Activated CD4-positive, alpha-beta memory T cell treated with anti-CD3 and anti-CD28 coated beads, Interleukin-2, amount 10 ng/mL, durations not matched to agents 7 days and 5 days (primary cell): ENCODE measurements at places on chromosomes 11 and 22. TPM values are rescaled to one million over a fixed set of nuclear protein-coding genes. Genes with fewer than 3 reads are reported as not detected.
A peak's percentile ranks its signal among the peaks of the same experiment; 100 is the strongest.

DNA sequence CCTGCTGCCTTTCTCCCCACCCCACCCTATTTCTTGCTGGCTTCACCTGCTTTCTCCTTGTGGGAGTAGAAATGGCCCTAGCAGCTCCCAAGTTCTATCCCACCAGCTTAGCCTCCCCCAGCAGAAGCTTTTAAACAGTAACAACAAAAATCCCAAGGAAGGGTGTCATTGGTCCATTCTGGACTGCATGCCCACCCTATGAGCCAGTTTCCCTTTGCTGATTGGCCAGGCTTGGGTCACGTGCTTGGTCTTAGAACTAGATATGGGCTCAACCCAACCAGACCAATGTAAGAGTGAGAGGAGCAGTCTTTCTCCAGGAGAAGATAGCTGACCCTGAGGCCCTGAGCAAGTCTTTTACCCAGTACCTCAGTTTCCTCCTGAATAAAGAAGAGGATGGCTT is 2.3 kb downstream of the MTFP1 start:
- H3K36me3 ChIP-seq = peaks cover 28% of the 10 kb centered on the region
- peaks cover 31% of the 10 kb centered on the region for H3K4me1 ChIP-seq
- no peaks in the 10 kb centered on the region for H3K27me3 ChIP-seq
- H3K27ac ChIP-seq = no peak overlapping the region
- no peak for DNase-seq

DNA sequence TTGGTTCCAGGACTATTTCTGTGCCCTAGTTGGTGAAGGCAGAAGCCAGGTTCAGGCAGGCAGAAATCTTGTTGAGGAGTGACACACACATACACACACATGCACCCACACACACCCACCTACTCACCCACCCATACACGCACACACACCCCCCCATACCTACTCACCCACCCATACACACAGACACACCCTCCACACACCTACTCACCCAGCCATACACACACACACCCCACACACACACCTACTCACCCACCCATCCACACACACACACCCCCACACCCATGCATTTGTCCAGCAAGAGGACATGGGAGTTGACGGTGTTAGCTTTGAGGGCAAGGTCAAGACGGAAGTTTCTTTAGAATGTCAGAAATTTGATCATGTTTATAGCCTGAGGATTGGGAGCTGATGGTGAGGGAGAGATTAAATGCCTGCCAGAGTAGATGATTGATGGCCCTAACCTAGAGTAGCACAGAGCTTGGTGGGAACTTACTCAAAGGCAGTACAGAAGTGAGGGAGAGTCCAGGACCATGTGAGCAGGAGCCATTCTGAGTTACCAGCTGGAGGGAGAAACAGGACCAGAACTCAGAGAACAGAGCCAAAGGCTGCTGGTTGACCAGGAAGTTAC is 68.9 kb downstream of the CYB5R2 start:
- H3K4me1 ChIP-seq = peaks cover 10% of the 10 kb centered on the region
- no peak overlapping the region for H3K27ac ChIP-seq
- H3K36me3 ChIP-seq = no peaks in the 10 kb centered on the region
- no peak overlapping the region for H3K4me3 ChIP-seq
- no peaks in the 10 kb centered on the region for H3K27me3 ChIP-seq

- H3K27me3 ChIP-seq = peaks cover 34% of the 10 kb centered on the region
- no peaks in the 10 kb centered on the region for H3K36me3 ChIP-seq
Observed at GRCh38 chr22:44586999-44587736, 89.1 kb upstream of the RTL6 start.

GRCh38 chr11:3709977-3710376 is 38.8 kb upstream of the CHRNA10 start:
- no peak for DNase-seq
- H3K27me3 ChIP-seq = no peaks in the 10 kb centered on the region
- H3K4me1 ChIP-seq = peaks cover 2% of the 10 kb centered on the region

DNA sequence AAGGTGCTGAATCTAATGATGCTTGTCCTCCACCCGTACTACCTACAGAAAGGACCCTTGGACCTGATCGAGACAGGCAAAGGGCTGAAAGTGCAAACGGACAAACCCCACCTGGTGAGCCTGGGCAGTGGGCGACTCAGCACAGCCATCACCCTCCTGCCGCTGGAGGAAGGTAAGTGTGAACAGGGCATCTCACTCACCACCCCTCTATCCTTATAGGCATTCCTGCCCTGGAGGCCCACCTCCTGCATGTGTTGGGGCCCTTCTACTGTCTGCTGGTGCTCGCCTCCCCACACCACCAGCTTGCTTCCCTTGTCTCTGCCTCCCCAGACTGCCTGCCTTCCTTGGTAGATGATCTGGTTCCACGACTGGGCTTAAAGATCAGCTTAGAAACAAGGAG is 7.1 kb downstream of the PHLDB1 start:
- H3K4me3 ChIP-seq = no peak overlapping the region
- H3K36me3 ChIP-seq = no peaks in the 10 kb centered on the region
- DNase-seq = no peak
- H3K27ac ChIP-seq = no peak overlapping the region
- peaks cover 10% of the 10 kb centered on the region for H3K4me1 ChIP-seq
- peaks cover 23% of the 10 kb centered on the region for H3K27me3 ChIP-seq

ART5 gene
- total RNA-seq = not detected

GRCh38 chr22:38238519-38239071 is 34.2 kb downstream of the TMEM184B start:
- H3K4me1 ChIP-seq = no peaks in the 10 kb centered on the region
- H3K4me3 ChIP-seq = no peak overlapping the region
- DNase-seq = no peak
- no peaks in the 10 kb centered on the region for H3K27me3 ChIP-seq

ARHGEF17 gene
- total RNA-seq = 0.05 TPM

DNA sequence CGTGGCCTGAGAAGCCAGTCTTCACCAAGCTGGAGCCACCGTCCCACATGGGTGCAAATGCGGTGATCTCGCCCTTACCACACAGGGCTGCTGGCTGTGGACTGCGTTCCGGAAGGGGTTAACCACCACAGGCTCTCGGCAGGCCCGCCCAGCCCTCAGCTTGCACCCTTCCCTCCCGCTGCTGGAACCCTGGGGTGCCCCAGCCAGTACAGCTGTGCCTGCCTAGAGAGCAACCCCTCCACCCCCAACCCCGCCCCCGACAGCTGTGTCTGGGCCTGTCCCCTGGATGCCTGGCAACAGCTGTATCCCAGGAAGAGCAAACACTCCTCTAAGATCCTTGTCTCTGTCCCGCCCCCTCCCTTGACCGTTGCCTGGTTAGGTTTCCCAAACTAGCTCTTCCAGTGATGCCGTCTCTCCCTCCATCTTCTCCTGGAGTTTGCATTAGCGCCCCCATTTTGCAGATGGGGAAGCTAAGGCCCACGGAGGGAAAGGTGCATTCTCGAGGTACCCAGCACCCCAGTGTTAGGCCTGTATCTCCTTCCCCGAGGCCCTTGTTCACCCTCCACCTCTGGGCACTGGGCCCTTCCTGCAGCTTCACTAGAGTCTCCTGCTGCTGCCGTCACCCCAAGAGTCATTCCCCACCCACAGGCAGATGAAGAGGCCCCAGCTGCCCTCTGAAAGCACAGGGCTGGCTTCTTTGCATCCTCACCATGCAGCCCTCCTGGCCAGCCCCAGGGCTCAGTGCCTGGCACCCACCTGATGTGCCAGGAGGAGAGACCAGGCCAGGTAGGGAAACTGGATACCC is 12.6 kb upstream of the COX8A start:
- H3K27ac ChIP-seq = no peak overlapping the region
- H3K36me3 ChIP-seq = peaks cover 5% of the 10 kb centered on the region
- DNase-seq = peak; percentile 67
- H3K27me3 ChIP-seq = peaks cover 3% of the 10 kb centered on the region
- H3K4me3 ChIP-seq = peak overlapping the region; percentile 19

DNA sequence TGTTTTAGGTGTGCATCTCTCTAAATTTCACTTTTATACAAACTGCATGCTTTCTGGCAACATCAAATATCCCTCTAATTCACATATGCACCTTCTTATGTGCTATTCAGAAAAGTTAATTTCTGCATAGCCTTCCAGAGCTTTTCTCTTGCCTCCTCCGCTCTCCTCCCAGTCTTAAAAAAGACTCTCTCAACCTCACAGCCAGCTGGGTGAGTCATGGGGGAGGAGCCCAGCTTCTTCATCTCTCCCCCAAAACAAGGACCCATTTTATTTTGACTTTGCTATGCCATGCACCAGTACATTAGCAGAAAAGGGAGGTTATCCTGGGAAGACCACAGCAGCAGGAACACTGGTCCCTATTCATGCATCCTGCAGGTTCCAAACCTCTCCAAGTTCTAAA is 234.4 kb downstream of the KCNA4 start:
- no peak for DNase-seq
- H3K36me3 ChIP-seq = no peaks in the 10 kb centered on the region
- H3K4me1 ChIP-seq = no peaks in the 10 kb centered on the region
- no peak overlapping the region for H3K27ac ChIP-seq

DNA sequence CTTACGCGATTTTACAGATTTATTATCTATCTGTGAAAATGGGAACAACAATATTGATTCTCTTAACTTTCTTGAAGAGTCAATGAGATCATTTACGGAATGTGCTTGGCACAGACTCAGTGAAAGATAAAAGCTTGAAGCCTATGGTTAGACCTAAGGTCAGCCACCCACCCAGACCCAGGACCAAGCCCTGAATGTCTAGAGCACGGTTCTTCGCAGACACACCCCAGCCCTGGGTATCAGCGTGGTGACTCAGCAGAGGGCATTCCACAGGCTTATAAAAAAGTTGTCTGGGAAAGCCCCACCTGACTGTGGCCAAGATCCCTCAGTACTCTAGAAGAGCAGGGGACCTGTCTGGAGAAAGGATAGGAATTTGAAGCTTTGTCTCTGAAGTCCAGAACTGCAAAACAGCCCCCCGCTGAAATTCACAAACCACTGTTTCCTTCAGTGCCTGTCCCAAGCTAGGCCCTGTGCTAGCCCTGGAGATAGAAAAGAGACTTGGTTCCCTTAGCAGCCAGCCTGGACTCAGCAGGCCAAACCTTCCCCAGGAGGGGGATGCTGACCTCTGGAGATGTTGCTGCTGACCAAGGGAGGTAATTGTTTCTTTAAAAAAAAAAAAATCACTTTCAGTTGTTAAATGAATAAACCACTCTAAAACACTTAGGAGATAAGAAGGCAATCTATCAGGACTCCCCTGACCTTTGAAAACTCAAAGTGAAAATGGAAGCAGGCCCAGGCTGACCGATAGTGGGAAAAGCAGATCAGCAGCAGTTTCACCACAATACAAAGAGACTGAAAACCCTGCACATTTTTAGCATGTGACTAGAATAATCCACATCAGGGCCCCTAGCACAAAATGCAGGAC is 114.0 kb downstream of the ABTB2 start:
- H3K27me3 ChIP-seq = peaks cover 3% of the 10 kb centered on the region
- no peaks in the 10 kb centered on the region for H3K36me3 ChIP-seq
- peaks cover 82% of the 10 kb centered on the region for H3K4me1 ChIP-seq
- H3K4me3 ChIP-seq = no peak overlapping the region

DNA sequence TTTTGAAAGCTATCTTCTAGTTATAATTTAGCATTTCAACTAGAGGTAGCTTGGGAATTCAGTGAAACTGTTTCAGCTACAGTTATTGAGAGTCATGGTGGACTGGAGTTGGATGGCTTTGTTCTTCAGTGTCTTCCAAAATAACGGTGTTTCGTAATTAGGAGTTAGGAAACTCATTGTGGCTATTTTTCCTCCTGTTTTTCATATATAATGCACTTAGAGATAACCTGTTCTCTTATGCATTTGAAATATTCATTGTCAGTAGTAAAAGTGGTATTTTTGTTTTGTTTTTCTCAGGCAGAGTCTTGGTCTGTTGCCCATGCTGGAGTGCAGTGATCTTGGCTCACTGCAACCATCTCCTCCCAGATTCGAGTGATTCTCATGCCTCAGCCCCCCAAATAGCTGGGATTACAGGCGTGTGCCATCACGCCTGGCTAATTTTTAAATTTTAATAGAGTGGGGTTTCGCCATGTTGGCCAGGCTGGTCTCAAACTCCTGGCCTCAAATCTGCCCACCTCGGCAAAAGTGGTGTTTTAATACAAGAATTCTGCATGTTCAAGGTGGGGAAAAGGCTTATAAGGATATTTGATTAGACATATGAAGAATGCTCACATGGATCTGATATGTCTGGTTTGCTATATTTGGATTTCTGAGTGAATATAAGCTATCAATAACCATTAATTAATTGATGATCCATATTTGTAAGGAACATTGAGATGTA is 12.7 kb downstream of the PDHX start:
- no peaks in the 10 kb centered on the region for H3K27me3 ChIP-seq
- H3K36me3 ChIP-seq = peaks cover 18% of the 10 kb centered on the region
- H3K4me3 ChIP-seq = no peak overlapping the region
- no peak for DNase-seq

OR51A7 gene
- not detected for total RNA-seq

SLC1A2 gene
- total RNA-seq = not detected

RAG2 gene
- total RNA-seq = not detected

- H3K27ac ChIP-seq = no peak overlapping the region
- no peaks in the 10 kb centered on the region for H3K4me1 ChIP-seq
- DNase-seq = no peak
- H3K36me3 ChIP-seq = no peaks in the 10 kb centered on the region
Observed at GRCh38 chr11:31107649-31108048, 261.9 kb downstream of the DCDC1 start.

GRCh38 chr11:108708173-108708572 is 43.3 kb downstream of the DDX10 start:
- no peak overlapping the region for H3K27ac ChIP-seq
- no peak for DNase-seq
- peaks cover 14% of the 10 kb centered on the region for H3K4me1 ChIP-seq
- no peak overlapping the region for H3K4me3 ChIP-seq
- H3K27me3 ChIP-seq = no peaks in the 10 kb centered on the region
